HCT116 (cell line): ENCODE measurements at places on chromosomes 11 and 22.

DNA sequence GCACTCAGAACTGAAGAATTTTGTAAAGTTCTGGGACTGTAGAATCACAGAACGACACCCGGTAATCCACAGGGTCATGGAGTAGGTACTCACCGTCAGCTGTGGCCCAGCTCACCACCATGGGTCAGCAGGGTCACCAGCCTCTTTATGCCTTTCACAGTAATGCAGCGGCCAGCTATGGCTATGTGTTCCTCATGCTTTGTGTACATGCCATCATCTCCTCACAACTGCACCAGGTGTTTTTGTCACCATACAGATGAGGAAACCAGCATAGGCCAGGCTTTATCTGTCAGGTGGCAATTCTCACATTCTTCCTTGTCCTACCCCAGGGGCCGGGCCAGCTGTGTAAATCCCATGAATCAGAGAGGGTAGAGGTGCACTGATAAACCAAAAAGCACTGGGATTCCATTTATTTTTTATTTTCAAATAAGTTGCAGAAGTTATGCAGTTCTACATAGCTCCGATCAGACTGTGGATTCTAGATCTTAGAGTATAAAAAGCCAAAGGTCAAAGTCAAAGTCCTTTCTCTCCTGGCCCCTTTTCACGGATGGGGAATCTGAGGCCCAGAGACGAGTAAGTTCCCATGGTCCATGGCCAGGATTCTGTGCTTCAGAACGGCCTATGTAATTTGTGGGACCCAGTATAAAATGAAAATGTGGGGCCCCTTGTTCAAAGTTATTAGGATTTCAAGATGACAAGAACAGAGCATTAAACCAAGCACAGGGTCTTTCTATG, 17.5 kb downstream of the TSKU start:
- no peak for DNase-seq

DNA sequence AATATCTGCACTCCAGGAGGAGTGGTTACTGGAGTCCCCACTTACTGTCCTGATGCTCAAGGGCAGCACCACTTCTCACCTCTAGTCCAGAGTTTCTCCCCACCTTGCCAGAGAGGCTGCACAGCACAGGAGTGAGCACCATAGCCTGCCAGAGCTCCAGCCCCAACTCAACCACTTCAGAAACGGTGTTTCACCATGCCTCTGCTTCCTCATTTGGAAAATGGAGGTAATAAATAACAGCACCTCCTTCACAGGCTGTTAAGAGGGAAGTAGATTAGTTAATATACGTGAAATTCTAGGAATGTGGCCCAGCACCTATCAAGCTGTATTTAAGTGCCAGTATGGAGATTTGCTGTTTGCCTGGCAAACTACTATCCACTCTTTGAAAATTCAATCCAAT, 63.0 kb downstream of the GALNT18 start:
- no peak for DNase-seq

DNA sequence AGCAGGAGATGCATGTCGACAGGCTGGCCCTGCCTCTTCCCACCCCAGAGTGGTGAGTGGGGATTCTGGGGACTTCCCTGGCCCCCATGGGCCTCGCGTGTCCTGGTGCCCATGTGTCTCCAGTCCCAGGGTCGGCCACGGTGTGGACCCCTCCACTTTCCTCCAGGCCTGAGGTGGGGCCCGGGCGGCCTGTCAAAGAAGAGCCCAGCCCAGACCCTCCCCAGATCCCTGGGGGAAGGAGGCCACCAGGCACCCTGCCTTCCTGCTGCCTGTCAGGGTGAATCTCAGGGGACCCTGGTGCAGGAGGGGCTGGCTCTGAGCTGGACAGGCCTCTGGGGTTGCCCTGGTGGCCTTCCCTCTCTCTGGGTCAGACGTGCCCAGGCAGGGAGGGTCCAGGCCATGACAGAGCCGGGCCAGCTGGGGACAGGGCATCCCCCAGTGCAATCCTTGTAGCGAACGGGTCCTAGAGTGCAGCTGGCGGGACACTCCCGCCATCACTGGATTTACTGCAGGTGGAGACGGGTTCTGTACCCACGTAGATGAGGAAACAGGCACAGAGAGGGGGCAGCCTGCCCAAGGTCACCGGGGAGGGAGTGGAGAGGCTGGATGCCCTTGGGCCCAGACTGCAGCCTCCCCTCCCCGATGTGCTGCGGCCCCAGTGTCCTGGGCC, 13.5 kb upstream of the MUC6 start:
- DNase-seq = no peak

DNA sequence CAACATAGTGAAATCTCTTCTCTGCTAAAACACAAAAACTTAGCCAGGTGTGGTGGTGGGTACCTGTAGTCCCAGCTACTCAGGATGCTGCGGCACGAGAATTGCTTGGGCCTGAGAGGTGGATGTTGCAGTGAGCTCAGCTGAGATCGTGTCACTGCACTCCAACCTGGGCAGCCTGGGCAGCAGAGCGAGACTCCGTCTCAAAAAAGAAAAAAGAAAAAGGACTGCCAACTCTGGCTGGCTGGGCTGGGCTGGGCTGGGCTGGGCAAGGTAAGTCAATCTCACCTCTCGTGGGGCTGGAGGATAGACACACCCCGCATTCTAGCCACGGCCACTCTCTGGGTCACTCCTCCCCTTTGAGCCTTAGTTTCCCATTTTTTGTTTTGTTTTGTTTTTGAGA, 26.9 kb downstream of the TEF start:
- no peak for DNase-seq

DNA sequence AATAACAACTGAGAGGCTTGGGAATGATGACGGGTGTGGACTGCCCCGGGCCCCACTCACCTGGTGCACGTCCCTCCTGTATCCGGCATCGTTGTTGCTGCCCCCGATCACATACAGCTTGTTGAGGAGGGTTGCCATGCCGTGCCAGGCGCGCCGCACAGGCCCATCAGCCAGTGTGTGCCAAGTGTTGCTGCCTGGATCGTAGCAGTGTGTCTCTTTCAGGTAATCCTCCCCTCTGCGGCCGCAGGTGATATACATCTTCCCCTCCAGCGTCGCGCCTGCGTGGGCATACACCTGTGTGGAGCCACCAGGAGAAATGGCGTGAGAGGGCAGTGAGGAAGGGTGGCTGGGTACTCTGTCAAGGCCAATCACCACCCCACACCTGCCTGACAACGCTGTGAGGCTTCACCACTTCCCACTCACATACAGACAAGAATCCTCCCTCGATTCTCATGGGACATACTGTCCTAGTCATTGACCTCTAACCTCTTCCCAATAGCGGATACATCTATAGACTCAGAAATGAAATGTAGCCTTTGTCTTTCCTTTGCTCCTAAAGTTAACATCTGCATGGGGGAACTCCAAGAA, 8.9 kb upstream of the SCARF2 start:
- no peak for DNase-seq

- DNase-seq = no peak
Measured at GRCh38 chr11:6402561-6402981, 12.3 kb downstream of the SMPD1 start.

- DNase-seq = no peak
Measured at GRCh38 chr22:48717883-48718817, 1109.5 kb downstream of the BRD1 start.

- DNase-seq = no peak
Measured at GRCh38 chr22:29258407-29259252, 9.2 kb downstream of the RHBDD3 start.

GRCh38 chr11:19499999-19500398, 212.6 kb upstream of the NAV2 start:
- no peak for DNase-seq

GRCh38 chr22:40955571-40955970, 4.4 kb downstream of the RBX1 start:
- DNase-seq = no peak

DNA sequence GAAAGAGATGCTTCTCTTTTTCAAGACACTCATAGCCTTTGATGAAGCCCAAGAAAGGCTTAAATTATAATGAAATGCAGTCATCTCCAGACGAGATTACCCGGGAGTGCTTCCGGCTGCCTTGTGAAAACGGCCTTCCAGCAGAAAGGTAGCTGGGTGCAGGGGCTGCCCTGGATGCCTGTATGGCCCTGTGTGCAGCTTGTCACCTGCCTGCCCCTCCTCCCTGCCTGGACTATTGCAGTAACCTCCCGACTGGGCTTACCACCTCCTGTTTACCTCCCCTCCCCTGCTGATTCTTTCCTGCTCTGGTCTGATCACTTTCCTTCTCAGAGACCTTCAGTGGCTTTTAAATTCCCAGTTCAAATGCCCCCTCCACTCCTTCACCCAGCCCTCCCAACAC, 126.4 kb upstream of the SYT13 start:
- no peak for DNase-seq

DNA sequence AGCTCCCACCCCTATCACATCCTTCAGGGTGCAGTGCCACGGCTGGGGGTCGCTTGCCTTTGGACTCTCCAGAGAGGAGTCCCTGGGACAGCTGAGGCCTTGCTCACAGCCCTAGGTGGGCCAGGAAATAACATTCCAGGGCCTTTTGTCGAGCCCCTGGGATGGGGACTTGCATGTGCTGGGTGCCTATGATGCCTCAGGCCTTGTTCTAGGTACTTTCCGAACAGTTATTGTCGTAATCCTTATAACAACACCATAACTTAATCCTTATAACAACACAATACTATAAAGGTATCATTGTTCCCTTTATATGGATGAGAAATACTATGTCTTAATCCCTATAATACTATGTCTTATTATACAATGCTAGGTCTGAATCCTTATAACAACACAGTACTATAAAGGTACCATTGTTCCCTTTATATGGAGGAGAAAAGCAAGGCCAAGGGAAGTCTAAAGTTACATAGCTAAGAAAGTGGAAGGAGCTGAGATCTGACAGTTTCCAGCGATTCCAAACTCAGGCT, 236.5 kb downstream of the ST3GAL4 start:
- DNase-seq = no peak

- no peak for DNase-seq
Measured at GRCh38 chr11:32852207-32852606, 22.5 kb downstream of the PRRG4 start.

GRCh38 chr11:65423516-65424204, 1.1 kb downstream of the NEAT1 start:
- DNase-seq = no peak

DNA sequence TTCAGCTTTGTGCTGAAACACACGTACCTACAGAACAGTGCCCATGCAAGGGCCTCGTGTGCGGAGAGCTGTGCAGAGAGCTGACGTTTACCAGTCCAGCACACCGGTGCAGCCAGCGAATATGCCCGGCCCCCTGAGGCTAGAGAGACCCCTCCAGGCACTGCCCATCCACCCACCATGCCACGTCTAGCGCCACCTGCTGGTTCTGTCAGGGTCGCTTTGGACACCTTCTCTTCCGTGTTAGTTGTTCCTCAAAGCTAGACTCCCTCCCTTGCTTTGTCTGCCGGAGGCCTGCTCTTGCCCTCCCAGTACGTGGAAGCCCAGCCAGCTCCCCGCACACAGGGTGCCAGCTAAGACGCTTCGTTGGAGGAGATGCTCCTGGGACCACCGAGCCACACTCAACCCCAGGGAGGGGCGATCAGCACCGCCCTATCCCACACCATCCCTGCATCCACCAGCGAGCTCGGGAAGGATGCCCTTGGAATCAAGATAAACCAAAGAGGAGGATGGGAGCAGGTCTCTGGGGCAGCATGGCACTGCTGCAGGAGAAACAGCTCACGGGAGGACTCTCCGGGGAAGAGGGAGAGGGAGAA, 43.4 kb downstream of the CPT1A start:
- no peak for DNase-seq

GRCh38 chr22:27388090-27388600, 413.4 kb downstream of the MN1 start:
- no peak for DNase-seq

DNA sequence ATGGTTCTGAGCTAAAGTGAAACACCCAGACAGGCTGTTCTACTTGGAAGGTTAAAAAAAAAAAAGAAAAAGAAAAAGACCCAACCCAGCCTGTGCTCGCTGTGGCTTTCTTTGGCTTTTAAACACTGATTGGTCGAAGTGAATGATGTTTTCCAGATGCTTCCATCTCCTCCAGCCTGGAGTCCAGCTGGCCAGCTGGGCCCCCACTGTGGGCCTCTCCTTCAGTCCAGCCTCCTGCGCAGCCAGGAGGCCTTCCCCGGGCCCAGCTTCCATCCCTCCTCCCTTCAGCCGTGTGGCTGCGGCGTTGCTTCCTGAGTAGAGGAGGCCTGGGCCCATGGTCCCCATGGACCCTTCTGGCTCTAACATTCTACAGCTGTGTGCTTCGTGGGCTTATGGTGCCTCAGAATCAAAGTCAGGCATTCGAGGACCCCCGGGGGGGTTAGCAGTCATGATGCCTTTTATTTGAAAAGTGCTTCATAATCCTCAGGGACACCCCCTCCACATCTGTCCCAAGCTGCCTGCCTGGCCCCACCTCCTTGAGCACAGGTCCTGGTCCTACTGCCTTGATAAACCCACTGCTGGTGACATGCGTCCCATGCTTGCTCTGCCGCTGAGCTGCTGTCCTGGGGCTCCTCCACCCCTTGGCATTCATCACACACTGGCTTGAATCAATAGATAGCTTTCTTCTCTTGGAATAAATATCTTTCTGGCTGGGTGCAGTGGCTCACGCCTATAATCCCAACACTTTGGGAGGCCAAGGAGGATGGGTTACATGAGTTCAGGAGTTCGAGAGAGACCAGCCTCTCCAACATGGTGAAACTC, 42.2 kb upstream of the FBLN1 start:
- no peak for DNase-seq

DNA sequence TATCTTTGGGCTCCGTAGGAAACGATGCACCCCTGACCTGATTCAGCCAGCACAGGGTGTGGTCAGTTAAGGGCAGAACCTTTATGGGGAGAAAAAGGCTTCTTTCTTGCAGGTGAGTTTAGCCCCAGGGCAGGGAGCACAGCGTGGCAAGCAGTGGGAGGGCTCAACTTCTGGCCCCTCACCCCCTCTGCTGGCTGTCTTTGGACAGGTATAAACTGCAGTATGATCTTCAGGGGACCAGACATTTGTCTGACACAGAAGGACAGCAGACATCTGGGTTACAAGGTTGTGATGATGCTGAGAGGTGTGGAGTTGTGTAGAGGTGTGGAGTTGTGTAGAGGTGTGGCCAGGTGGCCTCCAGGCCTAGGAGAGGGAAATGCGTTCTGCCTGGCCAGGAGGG, 324.0 kb upstream of the PLET1 start:
- no peak for DNase-seq

DNA sequence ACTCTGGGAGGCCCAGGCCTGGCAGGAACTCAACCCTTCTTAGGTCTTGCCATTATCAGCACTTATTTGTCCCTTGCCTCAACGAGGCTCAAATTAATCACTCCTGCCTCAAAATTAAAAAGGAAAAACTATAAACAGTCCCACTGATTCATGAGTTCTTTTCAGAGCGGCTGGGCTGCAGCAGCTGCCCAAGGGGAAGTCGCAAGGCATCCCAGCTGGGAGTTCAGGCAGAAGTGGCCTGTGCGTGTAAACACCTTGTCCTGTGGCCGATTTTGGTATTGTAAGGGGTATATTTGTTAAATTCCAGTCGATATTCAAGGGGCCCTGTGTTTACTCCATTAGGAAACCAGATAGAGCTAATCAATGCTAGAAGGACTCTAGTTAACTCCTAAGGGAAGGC, 213.9 kb upstream of the CADM1 start:
- DNase-seq = no peak

GRCh38 chr11:14070896-14071295, 108.4 kb downstream of the SPON1 start:
- no peak for DNase-seq
